SW 1271 (cell line): ENCODE measurements at places on chromosomes 5 and 9.

DNA sequence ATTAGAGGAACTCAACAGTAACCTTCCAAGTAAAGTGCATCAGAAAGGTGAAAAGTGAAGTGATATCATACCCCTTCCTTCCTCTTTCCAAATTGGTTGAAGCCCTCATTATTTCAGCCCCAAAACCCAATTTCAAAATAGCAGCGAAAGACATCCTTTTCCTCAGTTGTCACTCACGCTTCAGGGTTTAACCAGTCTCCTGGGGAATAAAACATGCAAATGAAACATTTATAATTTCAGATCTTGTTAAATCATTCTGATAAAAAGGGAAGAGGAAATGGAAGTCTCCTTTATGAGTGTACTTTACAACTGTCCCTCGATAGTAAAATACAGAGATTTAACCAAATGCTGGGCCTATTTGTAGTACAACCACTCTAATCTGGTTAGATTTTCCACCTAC, 22.5 kb downstream of the TRPM6 start:
- DNase-seq, result no peak

DNA sequence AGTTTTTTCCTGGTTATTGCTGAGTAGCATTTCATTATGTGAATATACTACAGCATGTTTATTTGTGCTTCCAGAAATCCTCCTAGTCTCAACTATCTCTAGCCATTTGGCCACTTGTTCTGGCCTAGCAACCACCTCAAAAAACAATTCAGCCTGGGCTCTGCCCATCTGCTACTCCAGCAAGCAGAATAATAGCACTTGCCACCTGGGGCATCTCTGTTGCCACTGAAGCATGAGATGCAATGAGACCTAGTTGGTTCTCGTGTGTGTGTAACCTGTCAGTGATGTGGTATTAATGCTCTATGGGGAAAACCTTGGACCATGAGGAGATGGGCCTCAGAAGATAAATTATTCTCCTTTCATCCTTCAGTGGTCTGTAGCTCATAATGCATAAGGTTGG, 129.5 kb downstream of the RNF180 start:
- no peak for DNase-seq

DNA sequence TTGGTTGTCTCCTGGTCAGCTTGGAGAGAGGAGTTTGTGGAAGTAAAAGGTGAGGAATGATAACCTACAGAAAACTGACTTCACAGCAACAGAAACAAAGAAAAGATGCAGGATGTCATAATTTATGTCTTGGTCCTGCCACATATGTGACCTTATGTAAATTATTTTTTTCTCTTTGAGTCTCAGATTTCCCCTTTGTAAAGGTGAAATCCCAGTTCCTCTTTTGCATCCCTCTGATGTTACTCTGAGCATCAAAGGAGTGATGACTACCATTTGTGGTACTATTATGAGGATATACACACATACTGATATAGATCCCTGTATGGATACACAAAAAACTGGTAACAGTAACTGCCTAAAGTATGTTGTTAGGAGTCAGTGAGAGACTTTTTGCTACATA, 1.4 kb upstream of the THG1L start:
- DNase-seq, result no peak

GRCh38 chr9:74755355-74755754, 132.4 kb downstream of the TRPM6 start:
- DNase-seq, result no peak

GRCh38 chr9:124886866-124887492, 25.0 kb downstream of the ARPC5L start:
- no peak for DNase-seq

GRCh38 chr9:133759146-133759900, 21.2 kb upstream of the SARDH start:
- DNase-seq, result no peak

- DNase-seq, result no peak
Observed at GRCh38 chr9:137486141-137486490, 27.0 kb upstream of the NSMF start.

- DNase-seq, result no peak
Observed at GRCh38 chr9:127754099-127755060, 19.3 kb upstream of the TOR2A start.

- DNase-seq, result no peak
Observed at GRCh38 chr9:134267881-134268724, 58.2 kb upstream of the RXRA start.

DNA sequence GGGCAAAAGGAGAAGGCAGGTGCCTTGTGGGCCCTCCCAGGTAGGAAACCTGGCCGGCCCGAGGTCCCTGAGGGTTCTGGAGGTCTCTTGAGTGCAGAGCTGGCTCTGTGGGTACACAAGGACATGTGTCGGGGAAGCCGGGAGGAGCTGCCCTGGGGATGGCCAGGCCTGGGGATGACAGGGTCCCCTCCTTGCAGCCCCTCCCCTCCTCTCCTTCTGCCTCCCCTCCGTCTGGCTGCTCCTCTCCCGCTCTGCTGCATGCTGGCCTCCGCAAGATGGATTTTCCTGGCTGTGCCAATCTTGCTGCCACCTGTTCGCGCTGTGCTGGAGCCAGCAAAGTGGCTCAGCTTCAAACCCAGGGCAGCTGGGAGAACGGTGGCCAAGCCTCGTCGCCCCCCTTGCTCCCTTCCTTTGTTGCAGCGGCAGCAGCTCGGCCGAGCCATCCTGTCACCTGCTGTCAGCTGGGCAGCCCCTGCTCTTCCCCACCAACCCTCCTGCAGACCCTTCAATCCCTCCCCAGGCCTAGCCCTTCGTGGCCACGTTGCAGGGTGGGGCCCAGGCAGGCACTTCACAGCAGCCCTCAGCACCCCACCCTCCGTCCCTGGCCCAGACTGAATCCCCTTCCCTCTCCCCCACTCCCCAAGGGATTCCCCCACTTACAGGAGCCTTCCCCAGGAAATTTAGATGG, 17.6 kb upstream of the UNC5A start:
- DNase-seq, result no peak

DNA sequence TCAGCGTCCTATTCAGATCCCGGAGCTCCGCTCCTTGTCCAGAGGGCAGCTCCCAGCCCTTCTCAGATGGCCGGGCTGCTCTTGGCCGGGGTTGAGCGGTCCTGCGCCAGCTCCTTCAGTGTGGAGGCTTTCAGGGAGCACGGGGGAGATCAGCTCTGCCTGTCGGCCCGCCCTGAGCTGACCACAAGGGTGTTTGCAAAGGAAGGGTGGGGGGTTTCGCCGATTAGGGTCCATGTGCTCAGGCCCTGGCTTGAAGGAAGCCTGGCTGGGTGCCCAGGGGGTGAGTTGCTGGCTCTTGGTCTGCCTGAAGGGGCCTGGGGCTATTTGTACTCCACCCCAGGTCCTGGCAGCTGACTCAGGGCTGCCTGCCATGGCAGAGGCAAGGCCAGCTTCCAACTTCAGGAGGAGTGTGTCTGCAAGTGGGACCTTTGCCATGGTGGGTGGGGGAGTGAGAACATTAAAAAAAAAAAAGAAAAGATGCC, 250.1 kb upstream of the KLF4 start:
- no peak for DNase-seq

GRCh38 chr5:95986937-95987520, 25.4 kb upstream of the ELL2 start:
- DNase-seq, result no peak

DNA sequence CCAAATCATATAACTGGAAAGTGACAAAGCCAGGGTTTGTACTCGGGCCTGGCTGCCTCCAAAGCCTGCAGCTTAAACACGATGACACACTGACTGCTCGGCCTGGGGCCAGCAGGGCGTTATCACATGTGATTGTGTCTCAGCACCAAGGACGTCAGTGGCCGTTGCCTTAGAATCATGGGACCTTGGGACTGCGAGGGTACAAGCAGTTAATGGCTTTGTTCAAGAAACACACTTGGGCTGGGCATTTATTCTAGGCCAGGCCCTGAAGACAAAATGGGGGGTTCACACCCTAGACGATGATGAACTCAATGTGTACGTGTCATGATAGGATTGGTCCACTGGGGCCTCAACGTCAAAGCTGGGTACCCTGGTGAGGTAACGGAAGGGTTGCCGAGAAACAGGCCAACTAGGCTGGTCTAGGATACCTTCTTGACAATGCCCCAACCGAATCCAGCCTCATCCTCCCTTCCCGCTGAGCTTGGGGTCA, 13.0 kb downstream of the SH3PXD2B start:
- no peak for DNase-seq

- no peak for DNase-seq
Observed at GRCh38 chr9:108235609-108236008, 620.2 kb downstream of the ACTL7B start.

- no peak for DNase-seq
Observed at GRCh38 chr9:135520916-135521607, at the start of gene LCN1. TSS of gene LCN1 (plus strand) at chr9:135521440. CDS start at chr9:135521498, 58 bp downstream.

- DNase-seq, result no peak
Observed at GRCh38 chr9:78188594-78188993, 47.3 kb upstream of the CEP78 start.

DNA sequence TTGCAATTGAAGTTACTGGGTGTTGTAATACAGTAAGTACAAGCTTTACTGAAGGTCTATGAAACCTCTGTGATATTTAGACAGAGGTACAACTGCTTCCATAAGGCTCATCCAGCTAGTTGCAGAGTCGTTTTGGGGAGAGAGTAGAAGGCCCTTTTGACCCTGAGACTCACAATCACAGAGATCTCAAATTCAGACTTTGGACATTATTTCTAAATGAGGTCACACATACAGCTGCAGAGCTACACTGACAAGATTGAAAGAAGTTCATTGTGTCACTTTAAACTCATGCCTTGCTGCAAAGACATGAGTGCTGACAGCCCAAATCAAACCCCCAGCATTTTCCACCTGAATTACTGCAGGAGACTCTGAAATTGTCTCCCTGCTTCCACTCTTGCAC, 205.9 kb upstream of the TMEM161B start:
- DNase-seq, result no peak

GRCh38 chr5:151205411-151205810, 18.5 kb downstream of the CCDC69 start:
- DNase-seq, result no peak

GRCh38 chr9:124420991-124421543, 5.8 kb upstream of the PSMB7 start:
- no peak for DNase-seq

DNA sequence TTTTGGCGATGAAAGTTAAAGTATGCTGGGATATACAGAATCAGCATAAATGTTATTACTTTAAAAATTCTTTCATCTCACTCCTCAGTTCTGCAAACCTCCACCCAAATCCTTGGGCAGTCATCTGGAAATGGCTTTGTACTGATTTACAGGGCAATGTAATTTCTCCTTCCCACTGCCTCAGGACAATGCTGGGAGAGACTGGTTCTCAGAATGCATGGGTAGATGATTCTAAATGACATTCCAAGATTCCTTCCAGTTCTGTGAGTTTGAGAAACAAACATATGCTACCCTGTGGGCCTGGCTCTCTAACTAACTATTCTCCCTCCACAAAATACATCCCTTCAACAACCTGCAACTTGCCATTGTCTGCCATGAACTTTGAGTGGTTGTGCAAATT, 7.5 kb upstream of the PSAT1 start:
- DNase-seq, result no peak

DNA sequence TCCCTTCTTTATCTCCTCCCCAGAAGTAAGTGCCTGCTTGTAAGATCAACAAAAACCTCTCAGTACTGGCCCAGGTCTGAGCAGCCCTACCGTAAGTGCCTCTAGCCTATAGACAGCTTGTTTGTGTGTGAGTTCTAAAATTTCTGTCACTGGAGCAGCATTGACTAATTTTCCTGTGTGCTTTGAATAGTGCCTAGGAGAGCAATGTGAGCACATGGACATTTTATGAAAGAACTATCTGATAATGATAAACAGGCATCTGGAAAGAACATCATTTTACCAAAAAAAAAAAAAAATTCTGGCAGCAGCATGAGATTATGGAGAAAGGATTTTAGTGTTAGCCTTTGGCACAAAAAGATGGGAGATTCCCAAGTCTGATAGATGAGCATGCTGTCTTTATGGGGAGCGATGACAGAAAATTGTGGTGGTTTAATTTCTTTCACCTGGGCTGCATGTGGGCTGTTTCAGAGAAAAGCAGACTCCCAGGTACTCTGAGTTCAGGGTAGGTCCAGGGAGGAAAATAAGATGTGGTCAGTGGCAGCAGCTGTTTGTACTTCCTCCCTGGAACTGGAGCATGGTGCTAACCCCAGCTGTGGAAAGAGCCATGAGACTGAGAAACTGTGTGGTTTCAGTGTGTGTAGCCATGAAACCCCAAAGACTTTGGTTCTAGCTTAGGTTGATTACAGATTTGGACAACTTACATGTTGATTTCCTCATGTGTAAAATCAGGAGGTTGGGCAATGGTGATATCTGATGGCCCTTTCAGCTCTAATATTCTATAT, 419.9 kb downstream of the NTRK2 start:
- no peak for DNase-seq
